ENCODE measurements at places on chromosomes 1 and 21.

- peak; percentile 30 for DNase-seq
Observed at GRCh38 chr1:153515504-153516394, 20.0 kb downstream of the S100A6 start.

DNA sequence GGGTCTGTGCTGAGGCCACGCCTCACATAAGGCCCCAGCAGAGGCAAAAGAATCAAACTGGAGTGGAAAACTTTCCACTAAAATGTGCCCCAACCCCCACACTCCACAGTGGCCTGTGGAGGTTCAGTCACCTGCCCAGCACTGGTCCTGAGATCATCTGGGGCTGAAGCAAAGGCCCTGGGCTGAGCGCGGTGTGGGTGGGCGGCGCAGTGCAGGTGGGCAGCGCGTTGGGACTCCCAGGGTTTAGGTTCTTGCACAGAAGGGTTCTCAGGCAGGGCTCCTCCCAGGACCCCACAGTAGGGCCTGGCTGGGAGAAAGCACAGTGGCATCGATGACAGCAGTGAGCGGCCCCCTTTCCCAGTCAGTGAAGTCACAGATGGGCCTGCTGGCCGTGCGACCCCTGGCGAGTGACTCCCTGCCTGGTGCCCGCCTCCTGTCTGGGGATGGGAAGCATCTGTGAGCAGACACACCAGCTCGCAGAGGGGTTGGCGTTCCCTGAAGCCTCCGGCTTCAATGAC lies 13.8 kb upstream of the GPR153 start:
- DNase-seq, result no peak

DNA sequence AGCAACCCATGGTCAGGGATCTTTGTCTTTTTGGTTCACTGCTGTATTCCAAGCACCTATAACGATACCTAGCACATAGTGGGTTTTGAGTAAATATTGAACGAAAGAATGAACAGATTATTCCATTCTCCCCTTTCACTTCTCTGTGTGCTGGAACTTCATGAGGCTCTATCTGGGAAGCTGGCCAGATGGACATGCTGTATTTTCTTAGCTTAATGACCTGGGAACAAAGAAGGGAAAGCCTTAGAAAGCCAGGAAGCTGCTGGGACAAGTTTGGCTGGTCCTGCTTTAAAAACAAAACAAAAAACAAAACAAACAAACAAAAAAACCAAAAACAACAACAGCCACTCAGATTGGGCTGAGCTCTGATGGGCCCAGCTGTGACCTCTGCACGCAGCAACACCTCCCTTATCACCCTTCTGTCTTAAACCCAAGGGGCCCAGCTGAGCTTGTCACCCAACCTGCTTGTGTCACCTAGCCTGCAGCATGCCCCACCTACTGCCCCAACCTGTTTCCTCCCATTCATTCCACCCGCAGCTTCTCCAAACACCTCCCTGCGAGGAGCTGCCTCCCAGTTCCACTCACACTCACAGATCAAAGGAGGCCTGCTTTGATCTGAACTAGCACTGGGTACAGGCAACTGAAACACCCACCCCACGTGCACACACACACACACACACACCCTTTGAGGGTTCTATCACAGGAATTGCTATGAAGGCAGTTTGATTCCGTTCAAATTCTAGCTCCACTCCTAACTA lies 37.1 kb downstream of the SLC30A1 start:
- no peak for DNase-seq

DNA sequence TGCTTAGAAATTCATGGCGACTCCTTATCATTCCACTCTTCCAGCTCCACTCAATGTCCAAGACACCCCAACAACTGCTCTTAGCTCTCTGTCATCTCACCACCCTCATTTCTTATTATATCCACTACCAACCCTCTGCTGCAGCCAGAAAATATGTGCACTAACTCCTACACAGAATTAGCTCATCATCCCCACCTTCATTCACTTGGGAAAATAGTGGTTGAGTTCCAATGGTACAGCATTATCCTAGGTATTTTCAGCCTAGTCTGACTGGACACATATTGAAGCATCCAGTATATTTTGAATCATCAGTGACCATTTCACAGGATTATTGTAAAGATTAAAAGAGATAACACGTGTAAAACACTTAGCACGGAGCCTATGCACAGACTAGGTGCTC lies 16.7 kb upstream of the VSIG8 start:
- DNase-seq, result no peak

DNA sequence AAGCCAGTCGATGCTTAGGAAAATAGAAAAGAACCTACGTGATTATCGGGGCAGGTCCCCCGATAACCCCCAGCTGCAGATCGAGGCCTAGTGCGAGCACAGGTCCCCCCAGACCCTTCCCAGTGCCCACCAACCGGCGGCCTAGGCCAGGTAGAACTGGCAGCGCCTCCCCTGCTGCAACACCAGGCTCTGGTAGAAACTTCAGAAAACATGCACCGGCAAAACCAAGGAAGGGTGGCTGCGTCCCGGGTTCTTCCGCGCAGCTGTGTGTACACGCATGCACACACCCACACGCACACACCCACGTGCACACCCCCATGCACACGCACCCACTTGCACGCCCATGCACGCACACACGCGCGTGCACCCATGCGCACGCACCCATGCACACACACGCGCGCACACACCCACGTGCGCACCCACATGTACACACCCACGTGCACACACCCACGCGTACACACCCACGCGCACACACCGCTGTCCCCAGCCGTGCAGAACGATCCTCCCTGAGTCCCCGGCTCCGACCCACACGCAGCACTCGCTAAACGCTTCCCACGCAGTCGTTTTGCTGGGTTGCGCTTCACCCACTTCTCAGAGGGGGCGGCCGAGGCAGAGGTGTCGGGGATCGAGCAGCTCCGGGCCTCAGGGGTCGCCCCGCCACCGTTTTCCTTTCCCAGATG lies 5.2 kb downstream of the TSPEAR start:
- DNase-seq, result no peak

DNA sequence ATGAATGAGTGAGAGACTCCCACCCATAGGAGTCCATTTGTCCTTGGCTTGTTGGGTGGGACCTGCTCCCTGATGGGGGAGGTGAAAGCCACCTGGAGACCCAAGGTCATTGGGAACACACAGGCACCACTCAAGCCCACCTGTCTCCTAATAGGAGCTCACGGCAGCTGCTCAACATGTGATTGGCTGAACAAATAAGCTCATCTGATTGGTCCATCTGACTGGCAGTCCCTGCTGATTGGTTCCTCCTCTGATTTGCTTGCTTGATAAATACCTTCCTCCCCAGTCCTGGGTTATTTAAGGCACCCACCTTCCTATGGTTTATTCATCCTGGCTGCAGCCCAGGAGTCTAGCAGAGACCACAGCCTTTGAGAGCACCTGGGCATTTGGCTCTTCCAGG lies 502.9 kb downstream of the PTPRU start:
- DNase-seq, result no peak

DNA sequence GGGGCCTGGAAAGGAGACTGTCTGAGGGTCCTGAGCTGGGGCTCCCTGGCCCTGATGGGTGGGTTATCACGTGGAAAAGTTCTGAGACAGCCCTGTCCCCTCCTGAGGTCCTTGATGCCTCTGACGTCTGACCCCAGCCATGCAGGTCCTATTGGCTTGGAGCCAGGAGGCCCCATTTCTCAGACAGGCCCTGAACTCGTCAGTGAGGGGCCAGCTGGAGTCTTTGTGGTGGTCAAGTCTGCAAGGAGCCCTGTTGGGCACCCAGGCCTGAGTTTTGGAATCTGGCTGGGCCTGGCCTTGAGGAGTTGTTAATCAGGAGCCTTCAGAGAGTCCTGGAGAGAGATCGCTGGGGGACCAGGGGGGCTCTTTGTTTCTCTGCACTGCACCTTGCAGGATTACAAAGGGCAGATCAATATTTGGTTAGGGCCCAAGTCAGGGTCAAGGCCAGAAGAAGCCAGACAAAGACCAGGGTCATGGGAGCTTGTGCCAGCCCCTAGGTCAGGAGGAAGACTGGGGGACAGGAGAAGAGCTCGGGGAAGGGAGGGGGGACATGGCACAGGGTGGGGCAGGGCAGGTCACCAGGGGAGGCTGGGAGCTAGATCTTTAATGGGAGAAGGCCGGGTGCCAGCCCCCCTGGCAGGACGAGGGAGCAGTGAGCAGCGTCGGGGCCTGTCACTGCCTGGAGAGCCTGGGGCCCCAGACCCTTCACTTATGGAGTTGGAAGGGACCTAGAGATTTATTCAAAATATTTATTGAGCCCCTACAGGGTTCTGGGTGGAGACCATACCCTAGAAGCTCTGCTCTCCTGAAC lies 83.2 kb downstream of the PTPRU start:
- DNase-seq, result no peak

DNA sequence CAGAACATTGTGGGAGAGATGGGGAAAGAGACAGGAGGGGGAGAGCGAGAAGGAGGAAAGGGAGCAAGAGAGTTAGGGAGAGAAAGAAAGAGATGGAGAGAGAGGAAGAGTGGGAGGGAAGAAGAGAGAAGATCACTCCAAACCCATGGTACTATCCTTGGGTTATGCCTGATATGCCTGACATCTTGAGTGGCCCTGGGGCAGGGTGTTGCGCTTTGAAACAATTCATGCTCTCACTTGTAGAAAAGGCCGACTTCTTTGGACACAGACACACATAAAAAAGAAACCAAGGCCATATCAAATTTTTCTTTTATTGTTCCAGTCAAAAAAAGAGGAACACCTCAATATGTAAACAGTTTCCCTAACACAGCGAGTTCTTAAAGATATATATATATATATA lies 240.5 kb downstream of the DYRK1A start:
- DNase-seq, result no peak
